Stimulated activated CD4-positive, alpha-beta T cell treated with anti-CD3 and anti-CD28 coated beads, Interleukin-2, amount 100 ng/mL, for 48 hours (primary cell): ENCODE measurements at places on chromosomes 11 and 22.

GRCh38 chr11:7651700-7652099 is 21.6 kb downstream of the CYB5R2 start:
- DNase-seq = no peak

- no peak for DNase-seq
These were observed 79.5 kb upstream of the TTC12 start for GRCh38 chr11:113234888-113235287.

- no peak for DNase-seq
These were observed 12.3 kb downstream of the LTBP3 start for GRCh38 chr11:65545853-65546216.

GRCh38 chr22:46673662-46674236 is 53.6 kb downstream of the GRAMD4 start:
- no peak for DNase-seq

GRCh38 chr22:25833091-25833490 is 91.1 kb downstream of the MYO18B start:
- DNase-seq = no peak

DNA sequence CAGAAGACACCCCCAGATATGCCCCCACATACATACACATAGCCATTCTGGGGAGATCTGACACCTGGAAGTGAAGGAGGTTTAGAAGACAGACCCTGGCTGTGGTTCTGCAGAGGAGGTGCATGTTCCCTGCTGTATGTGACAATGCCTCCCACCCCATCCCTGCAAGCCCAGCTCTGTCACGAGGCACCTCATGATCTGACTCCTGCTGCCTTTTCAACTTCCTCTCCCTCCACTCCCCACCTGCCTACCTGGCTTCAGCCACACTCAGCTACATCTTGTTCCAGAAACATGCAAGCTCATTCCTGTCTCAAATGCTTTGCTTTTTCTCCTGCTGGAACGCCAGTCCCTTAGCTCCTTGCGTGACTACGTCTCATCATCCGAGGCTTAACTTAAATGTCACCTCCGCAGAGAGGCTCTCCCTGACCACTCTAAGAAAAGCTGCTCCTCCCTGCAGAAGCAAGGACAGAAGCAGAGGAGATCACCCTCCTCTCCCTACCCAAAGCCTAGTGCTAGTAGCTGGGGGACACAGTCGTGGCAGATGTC is 114.5 kb downstream of the FEZ1 start:
- DNase-seq = no peak

DNA sequence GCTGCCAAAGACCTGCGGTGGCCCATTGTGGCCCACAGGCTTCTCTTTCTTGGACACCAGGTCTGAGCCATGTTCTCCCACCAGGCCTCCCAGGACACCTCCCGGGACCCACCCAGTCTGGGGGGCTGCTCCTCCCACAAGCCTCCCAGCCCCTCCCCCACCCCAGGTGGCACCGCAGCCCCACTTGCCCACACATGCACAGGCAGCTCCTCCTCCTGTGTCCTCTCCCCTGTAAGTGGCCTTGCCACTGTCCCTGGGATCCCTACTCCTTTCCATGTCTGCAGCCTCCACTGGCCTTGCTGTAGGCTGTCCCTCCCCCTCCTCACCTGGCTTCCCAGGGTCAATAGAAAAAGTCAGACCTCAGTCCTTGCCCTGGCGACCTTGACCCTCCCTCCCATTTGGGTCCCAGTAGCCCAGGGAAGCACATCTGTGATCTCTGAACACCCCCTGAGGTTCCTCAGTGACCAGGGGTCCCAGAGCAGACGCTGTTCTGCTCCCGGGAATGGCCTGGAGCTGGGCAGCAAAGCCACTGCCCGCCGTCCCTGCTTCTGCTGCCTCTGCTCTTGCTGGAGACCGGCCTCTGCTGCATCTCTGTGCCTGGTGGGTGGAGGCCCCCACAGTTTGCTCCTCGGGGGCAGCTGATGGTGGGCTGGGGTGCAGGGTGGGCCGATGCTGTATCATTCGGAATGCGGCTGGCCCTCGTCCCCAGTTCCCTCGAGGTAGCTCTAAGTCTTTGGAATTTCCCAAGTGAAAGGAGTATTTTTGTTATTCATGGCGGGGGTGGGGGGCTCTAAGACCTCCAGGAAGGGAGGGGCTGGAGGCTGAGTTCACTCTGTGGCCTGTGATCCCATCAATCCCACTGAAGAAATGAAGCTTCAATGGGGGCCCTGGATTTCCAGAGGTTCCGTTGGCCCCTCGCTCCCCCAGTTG is 43.6 kb downstream of the ARHGAP8 start:
- no peak for DNase-seq

GRCh38 chr22:45968751-45969413 is 8.1 kb downstream of the WNT7B start:
- no peak for DNase-seq
